ENCODE measurements at places on chromosomes 16 and 17. TPM values are rescaled to one million over a fixed set of nuclear protein-coding genes. Genes with fewer than 3 reads are reported as not detected.

DNA sequence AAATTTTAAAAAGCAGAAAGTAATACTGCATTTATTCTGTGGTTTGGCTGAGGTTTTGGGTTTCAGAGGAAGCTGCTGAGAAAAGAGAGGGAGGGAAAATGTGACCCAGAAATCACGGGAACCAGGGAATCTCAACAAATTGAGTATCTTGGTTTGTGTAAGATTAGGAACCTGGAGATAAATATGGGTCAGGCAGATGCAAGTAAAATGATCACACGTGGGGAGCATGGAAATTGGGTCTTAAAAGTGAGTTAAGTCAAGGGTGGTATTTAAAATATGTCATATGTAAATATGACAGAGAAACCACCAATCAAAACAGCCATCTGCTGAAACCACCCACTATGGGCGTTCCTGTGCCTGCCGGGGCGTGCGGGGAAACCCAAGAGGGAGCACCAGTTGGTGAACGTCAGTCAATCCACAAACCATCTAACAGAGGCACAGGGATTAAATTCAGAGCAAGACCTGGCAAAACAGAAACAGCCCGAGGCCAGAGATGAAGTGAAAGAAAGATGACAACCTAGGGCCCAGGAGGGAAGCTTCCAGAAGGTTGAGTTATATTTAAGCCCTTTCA is 33.4 kb downstream of the CDH13 start:
- no peak for DNase-seq

GRCh38 chr17:5913032-5913531 is 157.1 kb upstream of the WSCD1 start:
- DNase-seq, result no peak

- DNase-seq, result no peak
Measured at GRCh38 chr16:12317121-12317810, 340.7 kb downstream of the SNX29 start.

GRCh38 chr16:74461826-74462225 is 40.5 kb upstream of the CLEC18B start:
- no peak for DNase-seq

- DNase-seq, result no peak
Measured at GRCh38 chr17:51455211-51455610, 194.9 kb downstream of the UTP18 start.

DNA sequence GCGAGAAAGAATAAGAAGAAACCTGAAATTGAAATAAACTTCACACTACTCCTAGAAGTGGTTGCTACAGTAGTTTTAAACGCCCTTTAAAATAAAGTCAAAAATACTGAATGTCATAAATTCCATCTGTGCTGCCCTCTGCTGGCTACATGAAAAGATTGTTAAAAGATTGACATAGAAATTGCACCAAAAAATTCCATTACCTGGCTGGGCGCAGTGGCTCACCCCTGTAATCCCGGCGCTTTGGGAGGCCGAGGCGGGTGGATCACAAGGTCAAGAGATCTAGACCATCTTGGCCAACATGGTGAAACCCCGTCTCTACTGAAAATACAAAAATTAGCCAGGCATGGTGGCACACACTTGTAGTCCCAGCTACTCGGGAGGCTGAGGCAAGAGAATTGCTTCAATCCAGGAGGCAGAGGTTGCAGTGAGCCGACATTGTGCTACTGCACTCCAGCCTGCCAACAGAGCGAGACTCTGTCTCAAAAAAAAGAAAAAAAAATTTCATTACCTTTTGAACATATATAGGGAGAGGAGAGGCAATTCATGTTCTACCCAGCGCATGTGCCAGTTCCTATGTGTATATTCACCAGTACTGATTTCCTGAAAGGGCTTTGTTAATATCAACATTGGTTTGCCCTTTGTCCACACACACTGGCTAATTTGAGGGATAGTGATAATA is 36.5 kb downstream of the CYTH1 start:
- peak; percentile 71 for DNase-seq

DNA sequence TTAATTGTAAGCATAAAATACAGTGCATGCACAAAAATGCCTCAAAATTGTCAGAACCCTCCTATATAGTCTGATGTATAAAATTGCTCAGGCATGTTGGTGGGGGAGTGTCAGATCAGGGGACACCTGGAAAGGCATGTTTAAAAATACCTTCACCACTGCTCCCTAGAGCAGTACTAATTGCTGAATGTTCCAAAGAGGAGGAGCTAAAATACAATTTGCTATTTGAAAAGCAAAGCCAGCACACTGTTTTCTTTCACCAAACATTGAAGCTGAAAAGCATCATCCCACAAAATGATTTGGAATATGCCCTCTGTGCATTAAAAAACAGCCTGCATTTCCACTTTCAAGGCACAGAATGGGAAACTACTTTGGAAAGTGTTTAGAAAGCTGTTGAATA is 2.6 kb downstream of the ADAMTS18 start:
- no peak for DNase-seq

- peak; percentile 94 for DNase-seq
Measured at GRCh38 chr17:8220783-8221662, 10.6 kb upstream of the AURKB start.

GRCh38 chr17:72419866-72420774 is 299.3 kb downstream of the SOX9 start:
- no peak for DNase-seq

- peak; percentile 55 for DNase-seq
Measured at GRCh38 chr17:1703063-1703462, 7.1 kb downstream of the TLCD2 start.

GRCh38 chr17:82843904-82844680 is 4.3 kb upstream of the ZNF750 start:
- peak; percentile 26 for DNase-seq

GRCh38 chr17:21511363-21512195 is 135.4 kb downstream of the KCNJ12 start:
- DNase-seq, result peak; percentile 88

DNA sequence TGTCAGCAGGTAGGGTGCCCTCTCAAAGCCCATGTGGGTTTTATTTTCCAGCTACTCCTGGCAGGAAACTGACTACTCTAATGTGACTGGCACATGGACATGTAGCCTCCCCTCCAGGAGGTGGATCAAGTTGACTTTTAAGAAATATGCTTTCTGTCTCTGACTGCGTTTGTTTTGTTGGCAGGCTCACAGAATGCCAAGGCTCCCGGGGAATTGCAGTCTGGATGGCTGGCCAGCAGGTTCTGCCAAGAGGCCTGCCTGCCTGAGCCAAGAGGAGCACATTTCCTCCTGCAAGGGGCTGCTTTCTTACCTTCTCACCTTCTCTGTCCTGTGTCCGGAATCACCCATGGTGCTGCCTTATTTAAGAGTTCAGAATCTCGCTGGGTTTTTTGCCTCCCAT is 217.3 kb upstream of the ERCC4 start:
- DNase-seq, result no peak

Gene KRTAP2-2
- not detected for total RNA-seq

Gene DNAAF8
- 0.70 TPM for total RNA-seq

Gene EVPL
- 0.05 TPM for total RNA-seq

Gene KRT26
- not detected for total RNA-seq

Gene NDEL1
- 47.6 TPM for total RNA-seq

Gene CLEC16A
- total RNA-seq, result 22.8 TPM

Gene KRT9
- not detected for total RNA-seq

Gene DRC3
- total RNA-seq, result 2.5 TPM

Gene BEAN1
- total RNA-seq, result 0.34 TPM
